Left ventricle myocardium superior (tissue), 1 donor: ENCODE measurements at places on chromosomes 5 and 9.

DNA sequence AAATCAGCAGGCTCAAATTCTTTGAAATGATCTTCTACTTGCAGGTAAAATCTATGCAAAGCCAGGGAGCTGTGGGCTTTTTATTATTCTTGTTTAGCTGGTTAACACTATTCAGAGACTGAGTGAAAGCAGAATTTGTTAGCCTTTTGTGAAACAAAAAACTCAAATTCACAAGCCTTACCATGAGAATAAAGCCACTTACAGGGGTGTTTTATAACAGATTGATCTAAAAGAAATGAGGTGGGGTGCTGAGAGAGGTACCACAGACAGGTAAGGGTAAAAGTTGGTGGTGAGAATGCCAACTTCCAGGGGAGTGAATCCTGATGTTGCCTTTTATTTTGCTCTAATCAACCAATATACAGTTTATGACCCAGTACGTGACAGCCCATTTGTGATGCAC, 1585.6 kb downstream of the EFNA5 start:
- no peak for DNase-seq

DNA sequence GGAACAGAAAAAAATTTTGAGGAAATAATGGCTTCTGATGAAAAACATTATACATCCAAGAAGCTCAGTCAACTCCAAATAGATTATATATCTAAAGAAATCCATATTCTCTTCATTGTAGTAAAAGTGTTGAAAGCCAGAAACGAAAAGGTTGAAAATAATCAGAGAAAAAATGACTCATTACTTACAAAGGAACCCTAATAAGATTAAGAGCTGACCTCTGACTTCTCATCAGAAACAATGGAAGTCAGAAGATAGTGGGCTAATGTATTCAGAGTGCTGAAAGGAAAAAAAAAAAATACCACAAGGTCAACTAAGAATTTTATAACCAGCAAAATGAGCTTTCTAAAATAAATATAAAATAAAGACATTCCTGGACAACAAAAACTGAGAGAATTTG, 60.0 kb downstream of the HSD17B4 start:
- DNase-seq = no peak

GRCh38 chr5:68441309-68442073, 225.9 kb downstream of the PIK3R1 start:
- no peak for DNase-seq

DNA sequence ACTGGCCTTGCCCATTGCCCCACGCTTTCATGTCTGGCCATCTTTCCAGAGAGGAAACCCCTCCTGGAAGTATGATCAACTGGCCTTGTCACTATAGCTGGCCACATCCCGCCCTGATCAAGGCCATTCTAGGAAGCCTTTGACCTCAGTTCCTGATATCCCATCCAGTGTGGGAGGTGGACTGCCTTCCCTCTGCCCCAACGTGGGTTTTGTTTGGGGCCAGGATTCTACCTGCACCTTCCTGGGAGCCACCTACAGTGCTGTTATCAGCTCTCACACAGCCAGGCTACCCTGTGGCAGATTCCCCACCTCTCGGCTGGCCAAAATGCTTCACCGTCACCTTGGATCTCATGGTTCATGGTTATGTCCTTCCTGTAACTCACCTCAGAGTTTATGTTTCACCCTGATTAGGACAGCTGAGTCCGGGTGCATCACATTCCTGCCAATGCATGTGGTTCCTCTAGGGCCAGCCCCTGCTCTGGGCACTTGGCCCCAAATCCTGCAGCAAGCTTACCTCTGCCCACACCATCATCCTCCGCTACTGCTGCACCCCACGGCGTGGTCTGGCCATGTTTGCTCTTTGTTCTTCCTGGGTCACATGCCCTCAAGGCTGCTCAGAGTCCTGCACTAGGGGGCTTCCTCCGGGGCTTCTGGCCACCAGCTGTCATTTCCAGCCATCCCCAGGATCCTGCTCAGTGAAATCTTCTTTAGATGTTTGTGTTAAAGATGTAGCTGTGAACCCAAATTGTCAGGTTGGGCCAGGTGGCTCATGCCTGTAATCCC, 24.2 kb upstream of the S1PR3 start:
- no peak for DNase-seq

DNA sequence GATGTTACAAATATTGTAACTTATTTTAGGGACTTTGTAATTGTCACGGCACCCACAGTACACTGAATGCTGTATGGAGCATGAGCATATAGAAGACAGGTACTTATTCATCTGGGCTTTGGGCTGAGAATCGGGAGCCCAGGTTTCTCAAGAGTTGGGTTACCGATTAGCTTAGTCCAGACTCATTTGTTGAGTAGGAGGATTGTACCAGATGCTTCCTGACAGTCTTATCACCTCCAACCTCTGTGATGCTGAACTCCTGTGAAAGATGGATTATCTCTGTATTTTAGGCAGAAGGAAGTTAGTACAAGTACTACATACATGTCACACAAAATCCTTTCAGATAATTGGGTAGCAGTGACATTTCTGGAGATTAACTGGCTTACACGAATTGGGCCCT, 79.2 kb downstream of the SV2C start:
- DNase-seq = no peak

- no peak for DNase-seq
These were observed 154.1 kb downstream of the PCSK1 start for GRCh38 chr5:96278981-96279380.

DNA sequence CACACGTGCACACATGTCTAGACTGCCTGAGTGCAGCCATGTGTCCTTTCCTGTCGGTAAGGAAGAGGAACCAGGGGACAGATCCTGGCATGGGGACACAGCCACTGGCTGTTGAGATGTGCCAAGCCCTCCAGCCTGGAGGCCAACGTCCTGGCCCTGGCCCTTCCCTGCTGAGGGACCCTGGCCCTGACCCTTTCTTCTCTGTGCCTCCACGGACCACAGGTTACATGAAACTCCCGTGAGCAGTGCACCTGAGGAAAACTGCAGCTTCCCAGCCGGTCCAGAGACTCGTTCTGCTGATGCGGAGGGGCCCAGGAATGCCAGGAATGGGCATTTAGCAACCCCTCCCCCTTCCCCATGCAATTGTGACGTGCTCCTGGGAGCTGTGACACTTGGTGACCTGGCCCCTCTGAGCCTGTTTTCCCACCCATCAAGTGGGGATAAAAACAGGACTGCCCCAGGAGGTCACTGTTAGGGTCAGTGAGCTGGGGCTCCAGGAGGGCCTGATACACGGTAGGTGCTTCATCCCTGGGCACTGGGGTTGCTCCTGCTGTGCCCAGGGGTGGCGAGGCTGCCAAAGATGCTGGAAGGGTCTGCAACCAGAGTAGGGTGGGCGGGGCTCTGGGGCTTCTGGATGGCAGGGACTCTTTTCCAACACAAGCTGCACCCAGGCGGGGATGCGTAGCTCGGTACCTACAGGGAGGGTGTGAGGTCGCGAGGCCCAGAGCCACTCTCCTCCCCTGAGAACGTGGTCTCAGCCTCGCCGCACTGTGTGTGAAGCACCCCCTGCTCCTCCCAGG, 151.5 kb downstream of the C9orf50 start:
- DNase-seq = no peak

DNA sequence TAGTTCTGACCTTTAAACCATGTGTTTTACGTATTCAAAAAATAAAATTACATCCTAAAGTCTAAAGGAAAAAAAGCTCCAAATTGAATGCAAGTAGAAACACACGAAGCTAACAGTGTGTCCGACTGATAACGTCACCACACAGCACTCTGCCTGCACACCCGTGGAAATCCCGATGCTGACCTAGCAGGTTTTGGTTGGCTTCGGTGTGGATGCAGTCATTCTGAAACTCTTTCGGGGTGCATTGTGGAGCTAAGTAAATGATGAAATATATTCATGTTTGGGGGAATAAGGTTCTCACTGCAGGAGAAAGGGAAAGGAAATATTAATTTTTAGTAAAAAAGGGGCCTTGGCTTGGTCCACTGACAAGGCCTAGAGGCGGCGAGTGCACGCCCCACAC, 2.0 kb downstream of the RASGEF1C start:
- DNase-seq = no peak

GRCh38 chr5:54304040-54304439, 6.3 kb downstream of the ARL15 start:
- DNase-seq = no peak

GRCh38 chr9:92671323-92671722, 1.4 kb upstream of the IPPK start:
- DNase-seq = peak; percentile 63

GRCh38 chr9:5361326-5362010, 21.8 kb upstream of the RLN1 start:
- DNase-seq = no peak

GRCh38 chr5:177346820-177347219, 4.6 kb downstream of the LMAN2 start:
- no peak for DNase-seq

DNA sequence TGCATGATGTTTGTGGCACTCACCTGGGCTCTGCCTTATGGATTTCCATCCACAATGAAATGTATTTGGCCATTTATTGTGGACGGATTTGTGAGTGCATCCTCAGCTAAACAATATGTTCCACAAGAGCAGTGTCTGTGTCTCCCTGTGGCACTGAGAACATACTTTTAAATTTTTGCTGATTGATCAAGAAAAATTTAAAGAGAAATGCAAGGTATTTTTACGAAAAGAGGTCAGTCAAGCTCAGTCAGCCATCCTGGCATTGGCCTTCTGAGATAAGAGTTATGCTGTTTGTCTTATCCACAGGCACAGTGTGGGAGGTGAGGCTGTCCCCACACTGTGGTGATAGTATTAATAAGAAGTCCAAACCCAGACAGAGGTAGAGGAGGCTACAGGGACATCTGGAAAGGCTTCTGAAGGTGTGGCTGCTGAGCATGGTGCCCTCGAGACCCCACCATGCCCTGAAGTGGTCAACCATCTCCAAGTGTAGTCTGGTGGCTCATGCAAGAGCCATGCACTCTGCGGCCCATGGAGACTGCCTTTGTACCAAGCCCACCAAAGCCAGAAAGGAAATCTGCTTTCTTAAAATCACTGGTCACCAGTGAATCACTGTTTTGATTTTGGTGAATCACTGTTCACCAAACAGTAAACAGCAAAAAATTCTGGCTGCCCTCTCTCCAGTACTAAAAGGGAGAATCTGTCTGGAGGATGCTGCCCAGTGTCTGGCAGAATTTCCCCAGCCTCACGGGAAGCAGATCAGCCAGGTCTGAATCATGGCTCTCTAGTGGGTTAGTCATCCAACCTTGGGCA, 28.8 kb downstream of the SPOCK1 start:
- no peak for DNase-seq

GRCh38 chr9:99189887-99190596, 31.7 kb downstream of the ALG2 start:
- DNase-seq = no peak

DNA sequence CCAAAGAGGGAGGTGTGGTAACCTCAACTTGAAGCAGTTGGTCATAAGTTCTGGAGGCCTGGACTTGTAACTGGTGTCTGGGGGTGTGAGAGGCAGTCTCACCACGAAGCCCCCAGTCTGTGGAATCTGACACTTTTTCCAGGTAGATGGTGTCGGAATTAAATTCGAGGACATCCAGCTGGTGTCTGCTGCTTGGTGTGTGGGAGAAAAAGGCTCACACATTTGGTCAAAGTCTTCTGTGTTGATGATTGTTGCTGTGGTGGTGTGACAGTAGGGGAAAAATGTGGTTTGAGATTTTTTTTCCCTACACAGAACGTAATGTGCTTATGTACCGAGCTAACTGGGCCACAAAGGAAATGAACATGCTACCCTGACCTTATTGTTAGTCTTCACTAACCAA, 251.9 kb downstream of the MAT2B start:
- no peak for DNase-seq

- no peak for DNase-seq
These were observed 152.2 kb upstream of the OTULINL start for GRCh38 chr5:14429101-14430050.

- no peak for DNase-seq
These were observed 24.2 kb upstream of the KIF12 start for GRCh38 chr9:114123031-114123977.

DNA sequence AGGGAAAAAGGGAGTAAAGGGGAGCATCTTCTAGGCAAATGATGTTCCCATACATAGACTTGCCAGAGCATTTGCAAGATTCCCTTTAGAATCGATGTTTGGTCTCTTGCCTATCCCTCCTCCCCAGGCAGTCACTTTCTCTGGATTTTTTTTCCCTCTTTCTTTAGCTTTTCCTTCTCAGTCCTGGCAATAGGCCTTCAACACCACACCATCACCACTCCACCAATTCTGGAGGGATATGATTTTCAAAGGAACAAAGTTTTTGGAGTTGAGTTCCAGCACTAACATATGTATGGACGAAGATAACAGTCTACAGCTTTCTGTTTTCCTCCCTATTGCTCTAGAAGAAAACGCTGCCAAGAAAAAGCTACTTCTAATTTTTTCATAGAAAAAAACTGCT, 377.4 kb downstream of the PDE4D start:
- DNase-seq = no peak

DNA sequence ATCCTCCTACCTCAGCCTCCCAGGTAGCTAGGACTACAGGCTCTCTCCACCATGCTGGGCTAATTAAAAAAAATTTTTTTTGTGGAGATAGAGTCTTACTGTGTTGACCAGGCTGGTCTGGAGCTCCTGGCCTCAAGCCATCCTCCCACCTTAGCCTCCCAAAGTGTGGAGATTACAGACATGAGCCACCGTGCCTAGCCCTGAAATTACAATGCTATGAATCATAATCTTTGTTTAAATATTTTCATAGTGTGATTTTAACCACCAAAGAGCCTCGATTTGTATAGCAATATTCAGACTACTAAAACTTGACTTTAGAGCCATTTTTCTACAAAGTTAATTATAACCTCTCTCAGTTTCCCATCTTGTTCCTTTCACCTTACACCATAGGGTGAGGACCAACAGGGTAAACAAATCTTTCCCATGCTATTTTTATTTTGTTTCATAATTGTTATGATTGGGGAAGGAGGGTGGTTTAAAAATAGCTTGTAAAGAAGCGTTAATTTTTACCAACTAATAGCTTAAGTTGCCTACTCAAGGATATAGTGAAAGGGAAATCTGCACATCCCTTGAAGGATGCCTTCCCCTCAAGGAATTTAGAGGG, 32.7 kb downstream of the UBE2D2 start:
- no peak for DNase-seq

DNA sequence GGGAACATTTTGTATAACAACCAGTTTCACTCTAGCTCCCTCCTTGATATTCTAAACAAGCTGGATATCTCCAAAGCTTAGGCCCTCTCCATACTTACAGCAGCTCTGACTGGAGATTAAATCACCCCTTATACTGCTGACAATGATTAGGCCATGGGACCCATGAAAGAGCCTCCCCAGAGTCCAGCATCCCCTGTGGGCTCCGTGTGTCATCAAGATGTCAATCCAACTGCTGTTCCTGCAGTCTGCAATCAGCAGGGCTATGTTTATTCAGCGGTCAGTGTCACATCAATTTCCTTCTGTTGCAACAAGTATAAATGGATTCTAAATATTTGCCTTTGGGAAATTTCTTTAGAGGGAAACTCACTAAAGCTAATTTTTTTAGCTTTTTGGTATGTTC, 26.6 kb downstream of the PCDHAC2 start:
- no peak for DNase-seq

GRCh38 chr5:150589862-150590601, 50.4 kb upstream of the SYNPO start:
- DNase-seq = peak; percentile 84
